ENCODE measurements at places on chromosomes 2 and 18. TPM values are rescaled to one million over a fixed set of nuclear protein-coding genes. Genes with fewer than 3 reads are reported as not detected.

Gene DQX1
- polyA plus RNA-seq = 0.31 TPM

Gene UGT1A4
- not detected for polyA plus RNA-seq

Gene MAPK4
- polyA plus RNA-seq = 0.15 TPM

Gene TGIF1
- polyA plus RNA-seq = 59.1 TPM

Gene PPP1R1C
- 0.85 TPM for polyA plus RNA-seq

Gene GGCX
- polyA plus RNA-seq = 25.5 TPM

Gene POTEI
- polyA plus RNA-seq = not detected

Gene HTR2B
- polyA plus RNA-seq = 0.67 TPM

Gene NT5C1B
- polyA plus RNA-seq = not detected

Gene UGT1A8
- not detected for polyA plus RNA-seq

Gene LOXHD1
- polyA plus RNA-seq = 0.73 TPM

Gene SGPP2
- polyA plus RNA-seq = 0.11 TPM

Gene MC2R
- not detected for polyA plus RNA-seq

Gene SLC9A4
- 0.01 TPM for polyA plus RNA-seq

Gene SNED1
- polyA plus RNA-seq = 3.3 TPM

Gene PID1
- 5.8 TPM for polyA plus RNA-seq

Gene RAD51AP2
- polyA plus RNA-seq = not detected

Gene CRYGC
- not detected for polyA plus RNA-seq

Gene PARD6G
- 2.3 TPM for polyA plus RNA-seq

Gene C2orf92
- polyA plus RNA-seq = 4.3 TPM

Gene ASXL3
- polyA plus RNA-seq = 0.24 TPM

Gene C18orf32
- 42.7 TPM for polyA plus RNA-seq

Gene COLEC12
- polyA plus RNA-seq = 5.2 TPM

Gene STPG4
- not detected for polyA plus RNA-seq

Gene NAT8
- not detected for polyA plus RNA-seq

Gene GCG
- polyA plus RNA-seq = 1.2 TPM

Gene DUSP28
- polyA plus RNA-seq = 4.3 TPM

Gene SERPINB10
- polyA plus RNA-seq = not detected

Gene DSG3
- polyA plus RNA-seq = 0.01 TPM

Gene CROCC2
- polyA plus RNA-seq = 1.3 TPM

Gene LAMA1
- 1.5 TPM for polyA plus RNA-seq

Gene LYPD6
- 0.56 TPM for polyA plus RNA-seq

Gene NOSTRIN
- 15.0 TPM for polyA plus RNA-seq

Gene BIN1
- 94.1 TPM for polyA plus RNA-seq

Gene MOGAT1
- 0.30 TPM for polyA plus RNA-seq

Gene ABCB11
- polyA plus RNA-seq = 0.02 TPM

Gene PTH2R
- 0.03 TPM for polyA plus RNA-seq

Gene ANKRD29
- 0.92 TPM for polyA plus RNA-seq

Gene ASB18
- not detected for polyA plus RNA-seq
